MCF 10A (cell line): ENCODE measurements at places on chromosomes 3 and 15. TPM values are rescaled to one million over a fixed set of nuclear protein-coding genes. Genes with fewer than 3 reads are reported as not detected.

EPHA3 gene
- total RNA-seq, result not detected in 2 replicates

RASL12 gene
- total RNA-seq, result not detected in 2 replicates

CAPN3 gene
- 4.7 and 7.5 TPM in 2 replicates for total RNA-seq

DHX30 gene
- 80.5 and 86.2 TPM in 2 replicates for total RNA-seq

RAB6B gene
- 0.96 and 1.1 TPM in 2 replicates for total RNA-seq

RARRES1 gene
- not detected in 2 replicates for total RNA-seq

SMCO1 gene
- not detected in 2 replicates for total RNA-seq

TTLL13 gene
- total RNA-seq, result 0.47 TPM in 1 of 2 replicates, not detected in the other

- no peaks in the 10 kb centered on the region for H3K4me1 ChIP-seq
- H3K4me3 ChIP-seq, result no peak overlapping the region
- H3K36me3 ChIP-seq, result no peaks in the 10 kb centered on the region
- H3K27me3 ChIP-seq, result peaks cover 57% of the 10 kb centered on the region
Measured at GRCh38 chr3:170585008-170585936, 603 bp downstream of the SLC7A14 start.

GRCh38 chr15:82312586-82313349, 36.5 kb downstream of the GOLGA6L10 start:
- no peaks in the 10 kb centered on the region for H3K4me1 ChIP-seq
- DNase-seq, result no peak
- H3K27me3 ChIP-seq, result peaks cover 18% of the 10 kb centered on the region
- no peak overlapping the region for H3K27ac ChIP-seq
- no peaks in the 10 kb centered on the region for H3K36me3 ChIP-seq
- no peak overlapping the region for H3K4me3 ChIP-seq

DNA sequence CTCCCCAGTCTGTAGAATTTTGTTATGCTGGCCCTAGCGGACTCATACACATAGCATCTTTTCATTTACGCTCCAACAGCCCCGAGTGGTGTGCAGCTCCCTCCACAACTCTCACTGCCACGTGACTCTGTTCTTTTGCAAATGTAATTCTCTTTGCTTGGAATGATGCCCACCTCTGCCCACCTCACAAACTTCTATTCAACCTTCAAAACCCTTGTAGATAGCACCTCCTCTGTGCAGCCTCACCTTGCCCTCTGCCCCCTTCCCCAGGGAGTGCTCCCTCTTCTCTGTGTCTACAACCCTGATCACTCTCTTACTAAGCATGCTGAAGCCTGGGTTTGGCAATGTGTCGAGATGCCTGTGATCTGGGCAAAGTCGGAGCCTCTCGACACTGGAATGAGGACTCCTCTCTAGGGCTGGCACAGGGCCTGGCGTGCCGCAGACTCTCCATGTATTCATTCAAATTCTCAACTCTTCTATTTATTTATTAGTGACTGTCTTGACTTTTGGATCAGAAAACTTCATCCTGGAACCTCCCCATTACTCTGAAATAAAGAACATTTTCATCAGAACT, 73.5 kb downstream of the MGLL start:
- no peak for DNase-seq
- peak overlapping the region; percentile 73 for H3K27ac ChIP-seq
- no peaks in the 10 kb centered on the region for H3K27me3 ChIP-seq

DNA sequence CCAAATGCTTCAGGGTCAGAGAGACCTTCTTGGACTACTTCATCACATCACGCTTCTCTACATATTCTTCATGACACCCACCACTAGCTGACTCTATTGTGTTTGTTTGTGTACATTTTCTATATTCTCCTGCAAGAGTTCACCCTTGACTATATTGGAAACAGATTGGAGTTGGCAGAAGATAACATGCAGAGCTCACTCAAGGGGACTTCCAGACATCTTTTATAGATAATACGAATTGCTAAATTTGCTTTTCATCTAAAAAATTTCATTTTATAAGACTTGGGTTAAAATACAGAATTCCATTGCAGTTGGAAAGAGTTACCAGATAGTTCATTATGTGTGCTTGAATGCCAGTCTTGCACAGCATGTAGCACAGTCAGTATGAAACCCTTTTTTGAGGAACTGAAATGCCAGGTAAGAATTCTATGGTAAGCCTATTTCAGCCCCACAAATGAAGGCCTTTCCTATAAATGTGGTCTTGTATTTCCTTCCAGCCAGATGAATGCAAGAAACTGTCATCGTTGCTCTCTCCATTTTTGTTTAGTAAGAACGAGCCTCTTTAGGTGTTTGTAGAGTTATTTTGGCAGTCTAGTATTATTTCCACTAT, 177.6 kb downstream of the GHSR start:
- no peak overlapping the region for H3K4me3 ChIP-seq
- H3K27ac ChIP-seq, result no peak overlapping the region
- H3K4me1 ChIP-seq, result peaks cover 12% of the 10 kb centered on the region
- no peak for DNase-seq
- peaks cover 50% of the 10 kb centered on the region for H3K36me3 ChIP-seq

- H3K27ac ChIP-seq, result peak overlapping the region; percentile 4
- peaks cover 22% of the 10 kb centered on the region for H3K36me3 ChIP-seq
- no peak overlapping the region for H3K4me3 ChIP-seq
- DNase-seq, result no peak
- no peaks in the 10 kb centered on the region for H3K27me3 ChIP-seq
Measured at GRCh38 chr3:129311054-129311902, 32.6 kb downstream of the HMCES start.

DNA sequence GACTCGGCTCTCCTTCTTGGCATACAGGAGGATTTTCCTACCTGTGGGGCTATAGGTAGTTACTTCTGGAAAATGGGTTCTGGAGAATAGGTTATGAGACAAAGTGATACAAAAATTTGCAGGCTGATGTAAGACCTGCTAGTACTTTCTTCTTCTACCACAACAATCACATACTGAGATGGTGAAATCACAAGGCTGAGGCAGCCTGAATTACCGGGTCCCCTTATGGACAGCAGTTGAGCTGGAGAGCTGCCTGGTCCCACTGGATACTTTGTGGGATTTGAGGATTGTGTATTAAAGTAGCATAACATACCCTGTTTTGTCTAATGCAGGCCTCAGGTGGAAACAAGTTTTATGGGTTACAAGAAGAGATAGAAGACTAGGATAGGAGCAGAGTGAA, 86.5 kb upstream of the FAM98B start:
- H3K4me3 ChIP-seq, result no peak overlapping the region
- no peak overlapping the region for H3K27ac ChIP-seq
- no peaks in the 10 kb centered on the region for H3K36me3 ChIP-seq
- H3K4me1 ChIP-seq, result no peaks in the 10 kb centered on the region
- H3K27me3 ChIP-seq, result no peaks in the 10 kb centered on the region
- DNase-seq, result no peak

DNA sequence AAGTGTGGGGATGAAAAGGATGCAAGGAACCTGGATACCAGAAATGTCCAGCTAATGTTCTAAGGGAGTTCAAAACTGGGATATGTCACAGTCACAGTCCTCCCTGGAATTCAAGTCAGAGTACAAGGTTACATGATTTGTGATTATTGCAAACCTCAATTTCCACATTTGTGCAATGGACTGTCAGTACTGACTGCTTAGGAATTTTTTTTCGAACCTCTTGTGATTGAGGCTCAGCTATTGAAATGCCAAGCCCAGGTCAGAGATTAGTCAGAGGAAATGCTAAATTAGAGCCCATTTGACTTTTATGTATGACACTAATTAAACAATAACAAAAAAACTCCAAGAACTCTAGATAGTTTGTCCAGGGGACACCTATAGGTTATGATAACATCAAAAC, 210.2 kb downstream of the THSD4 start:
- H3K27me3 ChIP-seq, result no peaks in the 10 kb centered on the region
- no peak overlapping the region for H3K27ac ChIP-seq
- peak; percentile 3 for DNase-seq

- H3K27me3 ChIP-seq, result no peaks in the 10 kb centered on the region
- H3K27ac ChIP-seq, result peak overlapping the region; percentile 1
- peak overlapping the region; percentile 91 for H3K4me3 ChIP-seq
- H3K4me1 ChIP-seq, result peaks cover 15% of the 10 kb centered on the region
Measured at GRCh38 chr15:39784125-39784524, 1.5 kb upstream of the FSIP1 start.

- peaks cover 75% of the 10 kb centered on the region for H3K36me3 ChIP-seq
- no peak overlapping the region for H3K27ac ChIP-seq
- DNase-seq, result no peak
- H3K27me3 ChIP-seq, result no peaks in the 10 kb centered on the region
Measured at GRCh38 chr15:64690008-64690407, 85.4 kb downstream of the RBPMS2 start.

GRCh38 chr15:35560870-35561269, 14.9 kb upstream of the DPH6 start:
- H3K36me3 ChIP-seq, result no peaks in the 10 kb centered on the region
- no peak for DNase-seq
- no peak overlapping the region for H3K4me3 ChIP-seq
- H3K27ac ChIP-seq, result no peak overlapping the region
- H3K4me1 ChIP-seq, result peaks cover 14% of the 10 kb centered on the region

GRCh38 chr3:45642731-45643152, 46.5 kb upstream of the SACM1L start:
- peaks cover 36% of the 10 kb centered on the region for H3K4me1 ChIP-seq
- H3K27ac ChIP-seq, result peak overlapping the region; percentile 92
- DNase-seq, result no peak
- no peaks in the 10 kb centered on the region for H3K27me3 ChIP-seq
- peaks cover 17% of the 10 kb centered on the region for H3K36me3 ChIP-seq

DNA sequence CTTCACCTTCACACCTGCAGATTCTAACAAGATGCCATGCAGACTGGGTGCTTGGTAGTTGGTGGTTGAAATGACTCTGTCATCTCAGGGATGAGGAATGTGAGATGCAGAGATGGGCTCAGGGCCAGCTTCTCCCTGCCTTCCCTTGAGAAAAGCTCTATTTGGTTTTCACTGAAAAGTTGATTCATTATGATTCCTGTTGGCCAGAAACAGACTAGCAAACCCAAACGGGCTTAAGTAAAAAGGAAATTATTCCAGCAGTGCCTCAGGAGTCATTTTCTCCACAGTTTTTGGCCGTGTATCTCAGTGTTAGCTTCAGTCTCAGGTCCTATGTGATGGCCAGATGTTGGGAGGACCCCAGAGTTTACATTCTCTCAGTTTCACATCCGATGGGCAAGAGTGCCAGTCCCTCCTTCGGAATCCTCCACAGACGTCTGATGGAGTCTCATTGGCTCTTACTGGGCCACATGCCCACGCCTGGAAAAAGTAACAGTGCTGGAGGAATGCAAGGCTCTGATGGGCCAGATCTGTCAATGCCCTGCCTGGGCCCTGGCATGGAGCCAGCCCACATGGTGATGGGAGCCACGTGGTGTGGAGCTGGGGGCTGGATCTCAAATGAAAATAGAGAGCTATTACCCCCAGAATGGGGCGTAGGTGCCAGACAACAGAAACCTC, 22.3 kb upstream of the SACM1L start:
- H3K27me3 ChIP-seq, result no peaks in the 10 kb centered on the region
- H3K27ac ChIP-seq, result no peak overlapping the region
- DNase-seq, result no peak
- H3K36me3 ChIP-seq, result peaks cover 10% of the 10 kb centered on the region
- peaks cover 22% of the 10 kb centered on the region for H3K4me1 ChIP-seq

DNA sequence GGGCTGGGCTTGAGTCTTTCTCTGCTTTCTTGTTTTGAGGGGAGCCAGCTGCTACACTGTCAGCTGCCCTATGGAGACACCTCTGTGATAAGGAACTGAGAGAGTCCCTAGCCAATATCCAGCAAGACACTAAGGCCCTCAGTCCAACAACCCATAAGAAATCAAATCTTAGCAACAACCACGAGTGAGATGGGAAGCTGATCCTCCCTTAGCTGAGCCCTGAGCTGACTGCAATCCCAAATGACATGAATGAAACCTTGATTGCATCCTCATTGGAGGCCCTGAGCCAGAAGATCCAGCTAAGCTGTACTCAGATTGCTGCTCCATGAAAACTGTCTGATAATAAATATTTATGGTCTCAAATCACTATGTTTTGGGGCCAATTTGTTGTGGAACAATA, 302.1 kb upstream of the MME start:
- H3K4me3 ChIP-seq, result no peak overlapping the region
- no peaks in the 10 kb centered on the region for H3K27me3 ChIP-seq
- no peaks in the 10 kb centered on the region for H3K36me3 ChIP-seq
- H3K27ac ChIP-seq, result no peak overlapping the region
- peaks cover 23% of the 10 kb centered on the region for H3K4me1 ChIP-seq
- no peak for DNase-seq

- H3K27ac ChIP-seq, result no peak overlapping the region
- no peaks in the 10 kb centered on the region for H3K36me3 ChIP-seq
- no peaks in the 10 kb centered on the region for H3K4me1 ChIP-seq
- no peak overlapping the region for H3K4me3 ChIP-seq
Measured at GRCh38 chr15:77719450-77719849, 86.7 kb upstream of the LINGO1 start.

DNA sequence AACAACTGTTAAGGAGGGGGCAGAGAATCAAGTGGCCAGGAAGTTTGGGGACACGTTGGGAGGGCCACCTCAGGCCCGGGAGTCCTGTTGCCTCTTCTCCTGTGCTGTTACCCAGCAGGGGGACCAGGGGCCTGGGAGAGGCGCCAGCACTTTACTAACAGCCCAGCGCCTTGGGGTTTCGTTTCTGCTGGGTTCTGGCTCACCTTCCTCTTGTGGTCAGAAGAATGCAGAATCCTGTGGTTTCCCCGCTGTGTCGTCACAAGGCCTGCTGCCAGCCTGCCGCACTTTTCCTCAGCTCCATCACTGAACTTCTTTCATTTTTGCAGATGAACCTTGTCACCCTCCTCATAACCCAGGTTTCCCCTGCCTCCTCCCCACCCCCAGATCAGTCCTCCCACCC, 67.7 kb downstream of the SLC30A4 start:
- no peaks in the 10 kb centered on the region for H3K36me3 ChIP-seq
- H3K27me3 ChIP-seq, result no peaks in the 10 kb centered on the region
- peak overlapping the region; percentile 88 for H3K27ac ChIP-seq
- peak overlapping the region; percentile 61 for H3K4me3 ChIP-seq

DNA sequence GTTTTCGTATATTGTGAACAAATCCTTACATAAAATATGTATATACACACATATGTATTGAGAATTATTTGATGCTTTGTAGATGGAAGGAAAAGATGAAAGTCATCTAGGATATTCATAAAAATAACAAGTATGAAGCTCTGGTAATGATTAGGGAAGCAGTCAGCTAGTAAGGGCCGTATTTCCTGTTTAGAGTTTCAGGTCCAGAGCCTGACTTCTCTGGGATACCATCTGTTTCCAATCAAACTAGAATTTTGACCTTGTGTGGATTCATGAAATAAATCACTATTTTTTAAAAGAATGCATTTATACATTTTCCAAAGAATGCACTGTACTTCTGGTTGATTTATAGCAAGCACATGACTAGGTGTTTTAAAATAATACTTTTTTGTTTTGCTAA, 156.1 kb upstream of the CGNL1 start:
- H3K36me3 ChIP-seq, result peaks cover 4% of the 10 kb centered on the region
- no peak overlapping the region for H3K27ac ChIP-seq
- peaks cover 10% of the 10 kb centered on the region for H3K4me1 ChIP-seq
- no peaks in the 10 kb centered on the region for H3K27me3 ChIP-seq
- DNase-seq, result no peak

DNA sequence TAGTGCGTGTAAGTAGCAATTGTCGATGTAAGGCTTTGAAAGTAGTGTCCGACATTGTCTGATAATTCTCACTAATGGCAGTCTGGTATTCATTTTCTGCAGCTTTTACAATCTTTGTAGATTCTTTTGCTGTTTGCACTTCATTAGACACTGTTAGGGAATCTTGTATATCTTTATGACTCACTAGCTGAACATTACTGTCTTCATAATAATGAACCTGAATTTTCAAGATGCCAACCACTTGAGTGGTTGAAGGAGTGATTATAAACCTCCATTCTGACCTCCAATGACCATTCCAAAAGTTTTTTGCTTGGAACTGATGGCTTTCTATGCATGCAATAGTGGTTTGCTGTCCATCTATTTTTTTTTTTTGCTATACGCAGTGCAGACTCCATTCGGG, 76.4 kb upstream of the MFGE8 start:
- peaks cover 7% of the 10 kb centered on the region for H3K4me1 ChIP-seq
- DNase-seq, result no peak
- H3K27ac ChIP-seq, result no peak overlapping the region
- H3K27me3 ChIP-seq, result no peaks in the 10 kb centered on the region
